ENCODE measurements at places on chromosomes 6 and 20. TPM values are rescaled to one million over a fixed set of nuclear protein-coding genes. Genes with fewer than 3 reads are reported as not detected.

DNA sequence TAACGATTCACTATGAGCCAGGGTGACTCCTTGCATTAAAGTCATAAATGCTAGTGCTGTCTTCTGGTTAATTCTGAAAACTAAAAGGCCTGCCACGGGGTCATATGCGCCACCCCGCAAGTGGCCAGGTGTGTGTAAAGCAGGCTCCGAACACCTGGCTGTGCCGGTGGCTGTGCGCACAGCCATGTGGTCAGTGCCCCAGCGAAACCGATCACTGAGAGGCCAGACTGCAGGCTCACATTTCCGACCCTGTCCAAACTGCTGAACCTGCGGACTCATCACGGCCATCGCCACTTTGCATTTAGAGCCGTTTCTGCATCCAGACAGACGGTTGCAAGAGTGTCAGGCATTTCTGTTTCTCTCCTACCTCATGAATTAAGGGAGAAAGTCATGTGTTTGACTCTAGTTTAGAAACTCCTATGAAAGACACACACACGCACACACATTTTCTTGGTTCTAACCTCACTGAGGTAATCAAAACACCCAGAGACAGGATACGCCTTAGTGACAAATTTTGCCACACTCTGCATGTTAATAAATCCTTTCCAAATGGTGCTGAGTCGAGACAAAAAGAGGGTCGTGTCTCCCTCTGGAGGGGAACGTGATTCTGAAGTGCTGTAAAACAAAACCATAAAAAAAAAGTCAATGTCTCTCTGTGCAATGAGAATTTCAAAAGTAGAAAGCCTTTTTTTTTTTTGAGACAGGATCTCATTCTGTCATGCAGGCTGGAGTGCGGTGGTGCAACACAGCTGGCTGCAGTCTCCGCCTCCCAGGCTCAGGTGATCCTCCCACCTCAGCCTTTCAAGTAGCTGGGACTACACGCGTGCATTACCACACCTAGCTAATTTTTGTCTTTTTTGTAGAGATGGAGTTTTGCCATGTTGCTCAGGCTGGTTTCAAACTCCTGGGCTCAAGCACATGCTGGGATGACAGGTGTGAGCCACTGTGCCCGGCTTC is 31.0 kb upstream of the TCFL5 start:
- no peak for DNase-seq

GRCh38 chr6:152353440-152353839 is 283.7 kb downstream of the SYNE1 start:
- DNase-seq, result no peak

GRCh38 chr6:128114164-128114563 is 213.3 kb upstream of the THEMIS start:
- DNase-seq, result no peak

- no peak for DNase-seq
These were observed 224.8 kb downstream of the GRM1 start for GRCh38 chr6:146253691-146254090.

- DNase-seq, result peak; percentile 45
These were observed at the start of gene POPDC3 for GRCh38 chr6:105179244-105180065. TSS of gene POPDC3 (minus strand) at chr6:105180014. CDS start at chr6:105161909, 18,105 bp downstream.

- peak; percentile 74 for DNase-seq
These were observed 9.2 kb upstream of the DEFB110 start for GRCh38 chr6:50030777-50031562.

DNA sequence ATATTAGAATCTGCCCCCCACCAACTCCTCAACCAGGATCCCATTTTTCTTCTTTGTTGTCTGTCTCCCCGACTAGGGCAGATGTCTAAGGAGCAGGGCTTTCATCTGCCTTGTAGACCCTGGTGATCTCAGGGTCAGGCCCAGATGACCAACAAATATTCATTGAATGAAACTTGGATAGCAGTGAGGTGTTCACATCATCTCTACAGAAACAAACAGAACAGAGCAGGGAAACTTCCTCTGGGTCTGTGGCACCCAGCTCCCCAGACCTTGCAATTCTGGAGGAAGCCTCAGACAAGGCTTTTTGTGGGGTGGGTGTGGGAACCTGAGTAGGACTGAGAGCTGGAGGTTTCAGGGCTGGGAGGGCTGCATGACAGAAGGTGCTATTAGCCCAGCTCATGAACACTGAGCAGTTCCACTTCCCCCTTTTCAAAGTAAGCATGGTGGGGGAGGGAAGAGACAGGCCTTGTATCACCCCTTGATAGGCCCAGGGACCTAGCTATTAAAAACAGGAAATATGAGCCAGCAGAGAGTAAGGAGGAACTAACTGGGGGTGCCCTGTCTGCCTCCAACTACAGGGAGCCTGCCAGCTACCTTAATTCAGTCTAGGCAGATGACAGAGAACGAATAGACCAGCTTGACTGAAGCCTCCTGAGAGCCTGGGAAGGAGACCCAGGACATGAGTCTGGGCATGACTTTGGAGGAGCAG is 37.3 kb upstream of the TOP1 start:
- no peak for DNase-seq

GRCh38 chr20:43583133-43583864 is 7.4 kb upstream of the IFT52 start:
- no peak for DNase-seq

- no peak for DNase-seq
These were observed 141.8 kb upstream of the TENT5A start for GRCh38 chr6:81894306-81894705.

- no peak for DNase-seq
These were observed 1.3 kb downstream of the PTGIS start for GRCh38 chr20:49566401-49567364.

DNA sequence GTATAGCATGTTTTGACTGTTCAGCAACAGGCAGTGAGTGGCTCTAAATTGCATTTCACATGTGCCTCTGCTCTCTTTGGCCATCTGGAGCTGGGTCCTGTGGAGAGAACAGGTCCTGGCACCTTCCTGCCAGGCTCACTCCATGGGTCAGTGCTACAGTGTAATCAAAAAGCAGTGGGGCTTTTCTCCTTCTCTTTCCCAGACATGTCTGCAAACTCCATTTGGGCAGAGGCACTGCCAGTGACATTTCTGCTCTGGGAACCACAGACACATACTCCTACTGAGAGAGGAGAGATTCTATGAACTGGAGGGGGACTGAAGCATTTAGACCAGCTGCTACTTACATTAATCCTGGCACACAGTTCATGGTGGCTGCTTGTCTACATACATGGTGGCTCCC is 68.3 kb upstream of the TRAF3IP2 start:
- no peak for DNase-seq

DNA sequence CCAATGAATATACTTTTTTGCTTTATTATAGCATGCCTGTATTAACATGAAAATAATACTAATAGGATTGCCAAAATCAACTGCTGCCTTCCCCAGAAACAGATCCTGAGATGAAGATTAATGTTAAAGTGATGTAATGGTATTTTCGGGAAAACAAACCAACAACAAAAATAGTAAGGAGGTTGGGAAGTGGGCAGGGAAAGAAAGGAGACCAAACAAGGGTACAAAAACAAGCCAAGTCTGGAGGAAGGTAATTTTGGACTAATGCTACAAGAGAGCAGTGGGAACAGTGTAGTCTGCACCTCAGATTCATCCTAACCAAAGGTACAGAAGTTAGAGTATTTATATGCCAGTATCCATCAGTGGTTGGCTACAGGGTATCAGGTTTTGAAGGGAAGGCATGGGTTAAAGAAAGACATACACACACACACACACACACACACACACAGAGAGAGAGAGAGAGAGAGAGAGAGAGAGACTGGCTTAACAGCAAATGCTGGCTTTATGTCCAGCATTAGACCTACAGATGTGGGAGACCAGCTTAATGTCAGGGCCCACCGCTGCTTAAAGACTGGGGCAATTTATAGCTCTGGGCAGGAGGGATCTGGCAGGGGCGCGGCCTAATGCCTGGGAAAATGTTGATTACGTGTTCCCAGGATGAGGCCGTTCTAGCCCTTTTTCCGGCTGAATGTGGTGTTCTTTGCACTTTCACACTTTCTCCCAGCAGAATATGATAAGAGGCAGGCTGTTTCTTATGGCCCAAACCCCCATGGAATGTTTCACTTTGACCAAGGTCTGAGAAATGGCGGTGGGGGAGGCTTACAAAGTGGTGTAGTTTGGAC is 3.8 kb upstream of the SLC17A1 start:
- no peak for DNase-seq

DNA sequence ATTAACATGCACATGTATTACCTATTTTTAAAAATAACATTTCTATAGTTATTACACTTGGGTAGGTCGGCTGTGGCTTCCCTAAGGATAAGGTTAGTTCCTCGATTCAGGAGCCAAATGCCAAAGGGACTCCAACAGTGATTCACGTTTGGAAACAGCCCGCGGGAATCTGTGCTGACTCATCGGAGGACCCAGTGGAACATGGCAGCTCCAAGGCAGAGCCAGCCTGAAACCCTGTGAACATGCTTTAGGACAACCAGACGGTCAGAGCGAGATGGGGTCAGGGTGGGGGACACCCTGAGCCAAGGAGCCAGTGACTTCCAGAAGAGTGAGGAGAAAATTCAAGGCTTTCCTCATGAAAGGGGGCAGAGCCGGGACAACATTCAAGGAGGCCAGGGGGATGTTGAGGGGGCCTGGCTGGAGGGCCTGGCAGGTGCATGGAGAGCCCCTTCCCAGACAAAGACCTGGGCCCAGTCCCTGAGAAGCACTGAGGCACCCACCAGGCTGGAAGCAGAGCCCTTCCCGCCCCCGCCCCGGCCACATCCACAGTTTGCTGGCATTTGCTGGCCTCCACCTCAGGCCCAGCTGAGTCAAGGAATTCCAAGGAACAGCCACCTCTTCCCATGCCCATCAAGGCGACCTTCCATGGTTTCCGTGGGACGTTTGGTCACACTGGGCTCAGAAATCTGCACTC is 133.2 kb downstream of the SNX5 start:
- peak; percentile 85 for DNase-seq

LYRM4 gene
- 8.9 TPM for total RNA-seq

PAK5 gene
- not detected for total RNA-seq

ISM1 gene
- total RNA-seq, result not detected

FUT9 gene
- total RNA-seq, result not detected

SNPH gene
- 5.9 TPM for total RNA-seq

Measured in MG63 (cell line).